ENCODE measurements at places on chromosomes 2 and 18.

GRCh38 chr18:69585696-69586095 lies 185.0 kb downstream of the DOK6 start:
- ATAC-seq, result no peak

DNA sequence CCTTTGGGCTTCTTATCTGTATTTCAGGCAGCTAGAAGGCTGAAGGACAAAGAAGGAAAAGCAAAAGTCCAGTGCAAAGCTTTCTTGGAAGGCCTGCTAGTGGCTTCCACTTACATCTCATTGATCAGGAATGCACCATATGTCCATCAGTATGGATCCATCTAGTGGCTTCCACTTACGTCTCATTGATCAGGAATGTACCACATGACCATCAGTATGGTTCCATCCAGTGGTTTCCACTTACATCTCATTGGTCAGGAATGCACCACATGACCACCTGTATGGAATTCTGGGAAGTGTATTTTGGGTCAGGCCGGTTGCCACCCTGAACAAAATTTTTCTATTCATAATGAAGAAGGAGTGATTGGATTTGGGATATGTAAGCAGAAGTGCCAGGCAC lies 70.6 kb downstream of the LYPD6 start:
- no peak for ATAC-seq

- no peak for ATAC-seq
These were observed 170.2 kb downstream of the ZEB2 start for GRCh38 chr2:144349674-144350073.

GRCh38 chr2:45578056-45578843 lies 32.8 kb downstream of the SRBD1 start:
- ATAC-seq, result peak; percentile 68

DNA sequence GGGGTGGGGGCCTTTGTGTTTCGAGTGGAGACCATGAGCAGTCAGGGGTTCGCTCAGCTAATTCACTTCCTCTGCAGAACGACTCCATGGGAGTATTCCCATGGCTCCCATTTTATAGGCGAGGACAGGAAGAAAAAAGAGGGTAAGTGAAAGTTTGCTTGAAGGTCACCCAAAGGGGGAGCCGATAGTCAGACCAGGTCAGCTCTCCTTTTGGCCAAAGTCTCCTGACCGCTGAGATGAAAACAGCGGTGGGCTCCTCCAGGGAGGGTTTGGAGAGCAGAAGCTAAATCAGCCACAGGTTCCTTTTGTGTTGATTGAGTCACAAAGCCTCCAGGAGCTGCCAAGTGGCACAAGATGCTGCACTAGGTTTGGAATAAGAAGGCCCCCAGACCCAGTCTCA lies 34.1 kb upstream of the CTAGE1 start:
- ATAC-seq, result no peak

GRCh38 chr2:148781544-148781943 lies 93.5 kb upstream of the KIF5C start:
- ATAC-seq, result no peak

DNA sequence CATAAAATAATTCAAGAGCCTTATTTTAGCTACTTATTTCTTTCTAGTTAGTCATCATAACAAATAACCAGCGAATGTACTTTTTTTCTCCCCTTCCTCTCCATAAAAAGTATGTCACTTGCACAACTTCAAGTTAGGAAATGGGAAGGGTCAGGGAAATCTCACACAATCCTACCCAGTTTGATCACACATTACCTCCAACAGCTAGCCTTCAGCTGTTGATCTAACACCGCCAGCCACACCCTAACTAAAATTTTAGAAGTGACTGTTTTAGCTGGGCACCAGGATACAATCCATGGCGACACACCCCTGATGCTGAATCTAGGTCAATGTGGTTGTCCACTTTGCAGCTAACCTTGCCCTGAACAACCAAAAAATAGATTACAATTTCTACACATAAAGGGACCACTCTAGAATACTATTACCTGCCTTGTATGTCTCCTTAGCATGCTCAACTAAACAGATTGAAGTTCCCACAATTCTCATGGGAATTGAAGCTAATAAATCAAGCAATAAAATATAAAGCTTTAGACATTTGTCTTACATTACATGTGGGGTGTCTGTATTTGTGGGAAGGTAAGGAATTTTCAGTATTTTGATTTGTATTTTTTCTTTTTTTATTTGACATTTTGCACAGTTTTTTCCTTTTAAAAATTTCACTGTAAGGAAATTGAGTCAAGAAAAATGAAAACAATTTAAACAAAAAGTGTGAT lies 7.3 kb upstream of the COL3A1 start:
- ATAC-seq, result no peak

GRCh38 chr2:134671513-134671912 lies 47.3 kb downstream of the TMEM163 start:
- ATAC-seq, result no peak

GRCh38 chr2:232869138-232870017 lies 686 bp upstream of the SNORC start:
- ATAC-seq, result no peak

DNA sequence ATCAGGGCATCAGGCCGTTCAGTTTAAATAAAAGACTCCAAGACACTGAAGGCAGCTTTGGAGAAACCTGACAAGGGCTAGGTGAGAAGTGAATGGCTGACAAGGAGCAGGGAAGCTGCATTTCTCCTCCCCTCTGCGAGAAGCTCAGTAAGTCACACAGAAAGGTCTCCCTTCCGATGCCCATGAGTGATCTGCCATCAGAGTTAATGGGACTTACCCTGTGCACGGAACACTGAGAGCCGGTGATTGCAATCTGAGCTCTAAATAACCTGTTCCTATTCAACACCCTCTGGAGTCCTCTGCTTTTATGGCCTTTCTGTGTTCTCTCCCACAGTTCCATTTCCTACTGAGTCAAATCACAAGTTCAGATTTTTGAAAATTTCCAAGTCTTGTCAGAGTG lies 322.2 kb upstream of the MYT1L start:
- no peak for ATAC-seq

Data from activated T-helper 17 cell treated with anti-CD3 and anti-CD28 coated beads, Interleukin-2, amount 50 U/mL, for 72 hours (primary cell).